ENCODE measurements at places on chromosomes 3 and 15. TPM values are rescaled to one million over a fixed set of nuclear protein-coding genes. Genes with fewer than 3 reads are reported as not detected.

FAM81A gene
- 2.2 TPM for total RNA-seq

CACNA1D gene
- total RNA-seq: 0.88 TPM

ITIH1 gene
- total RNA-seq: not detected

SCG3 gene
- total RNA-seq: not detected

AADAC gene
- total RNA-seq: not detected

RAB5A gene
- 70.5 TPM for total RNA-seq

POC1A gene
- 2.4 TPM for total RNA-seq

MLF1 gene
- 6.2 TPM for total RNA-seq

POTEB2 gene
- not detected for total RNA-seq

SENP5 gene
- 43.3 TPM for total RNA-seq

EPHA3 gene
- 7.2 TPM for total RNA-seq

TLR9 gene
- total RNA-seq: not detected

UCN2 gene
- total RNA-seq: not detected

FGF12 gene
- total RNA-seq: 1.1 TPM

MYD88 gene
- total RNA-seq: 40.5 TPM

BCHE gene
- total RNA-seq: 0.51 TPM

NPAP1 gene
- total RNA-seq: not detected

SYNM gene
- total RNA-seq: 61.2 TPM

SAMD7 gene
- total RNA-seq: not detected

IRAK2 gene
- 13.0 TPM for total RNA-seq

APBA2 gene
- 1.1 TPM for total RNA-seq

SLC2A2 gene
- total RNA-seq: not detected

RHOV gene
- total RNA-seq: not detected

KLF15 gene
- 93.6 TPM for total RNA-seq

MOBP gene
- total RNA-seq: not detected

LRRC31 gene
- 0.44 TPM for total RNA-seq

MAGI1 gene
- total RNA-seq: 51.2 TPM

FAM107A gene
- total RNA-seq: 11.2 TPM

TRIM42 gene
- total RNA-seq: not detected

DISP2 gene
- under 0.01 TPM for total RNA-seq

NEK10 gene
- total RNA-seq: 1.4 TPM

OR5K2 gene
- not detected for total RNA-seq

GAP43 gene
- total RNA-seq: not detected

GOLGA6D gene
- total RNA-seq: not detected

All from subcutaneous adipose tissue (tissue), 4 donors.